ENCODE measurements at places on chromosomes 13 and 19. TPM values are rescaled to one million over a fixed set of nuclear protein-coding genes. Genes with fewer than 3 reads are reported as not detected.

GRCh38 chr13:78022164-78022877, 103.7 kb upstream of the EDNRB start:
- H3K4me1 ChIP-seq: no peaks in the 10 kb centered on the region
- no peak for DNase-seq
- no peaks in the 10 kb centered on the region for H3K36me3 ChIP-seq

DNA sequence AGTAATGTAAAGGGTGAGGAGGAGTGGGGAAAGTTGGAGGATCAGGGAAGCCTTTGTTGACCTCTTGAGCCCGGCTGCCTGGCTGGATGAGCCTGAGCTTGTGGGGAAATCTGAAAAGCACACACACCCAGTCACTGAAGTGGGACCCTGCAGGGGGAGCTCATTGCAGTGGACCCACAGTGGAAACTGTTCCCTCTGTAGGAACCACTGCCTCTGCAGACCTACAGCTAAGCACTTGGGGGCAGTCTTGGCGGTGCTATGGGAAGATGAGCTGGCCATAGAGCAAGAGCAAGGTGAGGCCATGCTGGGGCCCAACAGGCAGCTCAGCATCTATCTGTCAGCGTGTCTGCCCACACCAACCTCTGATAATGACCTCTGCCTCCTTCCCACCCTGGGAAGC, 294.8 kb downstream of the TSHZ3 start:
- H3K27me3 ChIP-seq: peaks cover 6% of the 10 kb centered on the region
- no peak overlapping the region for H3K4me3 ChIP-seq
- no peaks in the 10 kb centered on the region for H3K4me1 ChIP-seq
- no peak for DNase-seq

DNA sequence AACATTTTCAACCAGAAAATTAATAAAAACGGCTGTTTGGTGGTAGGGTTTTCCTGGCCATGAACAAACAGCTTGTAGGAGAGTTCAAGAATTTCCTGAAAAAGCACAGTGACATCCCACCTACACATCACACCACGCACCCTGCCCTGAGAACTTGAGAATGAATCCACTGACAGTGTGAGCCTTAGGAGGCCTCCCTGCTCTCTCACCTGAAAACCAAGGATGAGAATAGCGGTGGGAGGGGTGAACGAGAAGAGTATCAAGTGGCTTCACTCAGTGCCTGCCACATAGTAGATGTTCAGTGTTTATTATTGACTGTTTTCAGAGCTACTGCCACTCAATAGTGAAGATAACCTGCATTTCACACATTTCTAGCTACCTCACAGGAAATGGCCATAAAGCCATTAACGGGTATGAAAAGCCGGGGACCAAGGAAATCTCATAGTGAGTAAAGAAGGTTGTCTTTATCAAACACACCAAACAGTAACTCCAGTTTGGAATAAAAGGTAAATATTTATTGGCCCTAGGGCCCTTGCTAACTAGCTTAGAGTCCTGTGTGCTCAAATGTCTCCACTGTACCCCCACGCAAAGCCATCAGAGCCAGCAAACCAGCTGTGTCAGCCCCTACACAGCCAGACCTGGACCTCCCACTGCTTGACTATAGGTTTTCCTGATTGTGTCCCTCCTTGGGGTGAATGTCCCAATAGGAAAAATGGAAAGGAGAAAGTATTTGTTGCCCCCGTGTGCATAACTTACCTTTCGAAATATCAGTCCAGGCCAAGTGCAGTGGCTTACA, 40.6 kb downstream of the TPT1 start:
- H3K27me3 ChIP-seq: no peaks in the 10 kb centered on the region
- no peaks in the 10 kb centered on the region for H3K36me3 ChIP-seq
- H3K27ac ChIP-seq: no peak overlapping the region
- H3K4me3 ChIP-seq: no peak overlapping the region
- no peak for DNase-seq

DNA sequence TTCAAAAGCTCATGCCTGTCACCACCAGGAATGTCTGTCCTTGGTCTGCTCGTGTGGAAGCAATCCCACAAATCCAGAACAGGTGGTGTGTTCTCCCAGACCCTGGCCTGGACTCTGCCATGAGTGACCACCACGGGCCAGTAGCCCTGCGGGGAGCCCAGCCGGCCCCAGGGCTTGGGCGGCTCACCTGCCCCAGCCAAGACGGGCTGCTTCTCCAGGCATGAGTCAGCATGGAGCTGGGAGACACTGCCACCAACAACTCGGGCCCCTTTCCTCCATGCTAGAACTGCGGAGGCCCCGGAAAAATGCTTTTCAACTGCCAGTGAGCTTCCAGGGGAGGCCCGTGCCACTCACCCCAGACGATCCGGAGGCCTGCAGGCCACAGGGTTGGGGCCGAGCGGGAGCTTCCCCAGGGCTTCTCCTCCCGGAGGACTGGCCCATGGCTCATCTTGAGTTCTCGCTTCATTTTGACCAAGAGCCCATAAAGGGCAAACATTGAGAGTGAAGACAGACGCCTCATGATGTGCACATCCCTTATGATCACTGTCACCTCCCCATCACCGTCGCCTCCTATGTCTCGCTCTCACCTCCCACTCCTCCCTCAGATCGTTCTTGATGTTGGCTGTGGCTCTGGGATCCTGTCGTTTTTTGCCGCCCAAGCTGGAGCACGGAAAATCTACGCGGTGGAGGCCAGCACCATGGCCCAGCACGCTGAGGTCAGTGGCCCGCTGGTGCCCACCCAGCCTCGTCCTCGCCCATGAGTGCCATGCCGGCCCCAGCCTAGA, 16.7 kb downstream of the YIPF2 start:
- H3K36me3 ChIP-seq: no peaks in the 10 kb centered on the region
- H3K27me3 ChIP-seq: no peaks in the 10 kb centered on the region
- H3K27ac ChIP-seq: no peak overlapping the region
- H3K4me1 ChIP-seq: no peaks in the 10 kb centered on the region
- no peak for DNase-seq

GRCh38 chr13:30477346-30478195, 11.8 kb upstream of the HMGB1 start:
- no peak overlapping the region for H3K4me3 ChIP-seq
- peaks cover 9% of the 10 kb centered on the region for H3K4me1 ChIP-seq
- no peak for DNase-seq
- H3K27me3 ChIP-seq: no peaks in the 10 kb centered on the region

GRCh38 chr13:103539721-103540381, 473.6 kb upstream of the SLC10A2 start:
- H3K27ac ChIP-seq: no peak overlapping the region
- no peaks in the 10 kb centered on the region for H3K4me1 ChIP-seq
- no peaks in the 10 kb centered on the region for H3K27me3 ChIP-seq
- H3K36me3 ChIP-seq: no peaks in the 10 kb centered on the region
- H3K4me3 ChIP-seq: no peak overlapping the region

GRCh38 chr13:23915308-23915707, 18.0 kb upstream of the C1QTNF9B start:
- no peaks in the 10 kb centered on the region for H3K4me1 ChIP-seq
- no peak overlapping the region for H3K4me3 ChIP-seq
- no peaks in the 10 kb centered on the region for H3K36me3 ChIP-seq
- no peak overlapping the region for H3K27ac ChIP-seq

DNA sequence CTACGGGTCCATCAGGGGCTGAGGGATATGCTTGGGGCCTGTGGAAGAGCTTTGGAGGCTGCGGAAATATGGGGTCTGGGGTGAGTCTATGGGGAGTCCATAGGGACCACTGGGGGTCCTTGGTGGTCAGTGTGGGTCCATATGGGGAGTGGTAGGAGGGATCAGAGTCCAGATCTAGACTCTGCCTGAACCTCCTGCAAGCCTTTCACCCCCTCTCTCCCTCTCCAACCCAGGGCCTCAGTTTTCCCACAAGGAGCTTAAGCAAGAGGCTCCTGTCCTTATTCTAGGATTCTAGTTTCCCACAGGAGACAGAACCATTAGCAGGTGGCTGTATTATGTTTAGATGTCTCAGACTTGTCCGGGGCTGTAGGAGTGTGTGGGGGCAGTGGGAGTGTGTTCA, 161.9 kb upstream of the TSHZ3 start:
- no peaks in the 10 kb centered on the region for H3K27me3 ChIP-seq
- no peak overlapping the region for H3K27ac ChIP-seq
- H3K4me1 ChIP-seq: no peaks in the 10 kb centered on the region
- no peaks in the 10 kb centered on the region for H3K36me3 ChIP-seq

Gene LRRC25
- 13.4 TPM for total RNA-seq

Gene CYP2S1
- 1.6 TPM for total RNA-seq

Gene SIAH3
- not detected for total RNA-seq

Gene WTIP
- 2.7 TPM for total RNA-seq
